ENCODE measurements at places on chromosomes 7 and 10. TPM values are rescaled to one million over a fixed set of nuclear protein-coding genes. Genes with fewer than 3 reads are reported as not detected.

Gene IL2RA
- 5.7 TPM for total RNA-seq

Gene CROT
- 12.4 TPM for total RNA-seq

Gene GPR85
- 1.8 TPM for total RNA-seq

Gene FGFR2
- total RNA-seq: 230 TPM

Gene PRTFDC1
- total RNA-seq: 12.5 TPM

Gene TDRD1
- total RNA-seq: 0.37 TPM

Gene CLRN3
- not detected for total RNA-seq

Gene SP8
- not detected for total RNA-seq

Gene TMEM229A
- total RNA-seq: 0.34 TPM

Gene INA
- total RNA-seq: 0.15 TPM

Gene ACBD7
- total RNA-seq: 4.0 TPM

Gene COL1A2
- 1,768 TPM for total RNA-seq

Gene FFAR4
- total RNA-seq: 4.7 TPM

Gene C10orf53
- total RNA-seq: 0.11 TPM

Gene SPDYE11
- not detected for total RNA-seq

Gene ZNF425
- 2.8 TPM for total RNA-seq

Gene NOS3
- total RNA-seq: 11.9 TPM

Gene CYP2C18
- total RNA-seq: 1.4 TPM

Gene HILPDA
- total RNA-seq: 61.9 TPM

Gene EBF3
- total RNA-seq: 1.1 TPM

Gene DEPP1
- 37.0 TPM for total RNA-seq

Gene ZPBP
- 0.85 TPM for total RNA-seq

Gene RBM28
- 32.6 TPM for total RNA-seq

Gene AKR1E2
- total RNA-seq: 5.6 TPM

Gene LRRC61
- total RNA-seq: 18.8 TPM

Gene ZWINT
- 9.0 TPM for total RNA-seq

Gene AUTS2
- total RNA-seq: 65.8 TPM

Gene CYP2C19
- not detected for total RNA-seq

Gene MCU
- total RNA-seq: 28.8 TPM

Gene GRM3
- 0.17 TPM for total RNA-seq

Gene ITGB8
- 29.7 TPM for total RNA-seq

Gene NRCAM
- total RNA-seq: 32.4 TPM

Gene ZNF736
- total RNA-seq: 16.2 TPM

Gene VPS41
- total RNA-seq: 77.3 TPM

Gene MRLN
- total RNA-seq: not detected

Gene AKR1C2
- total RNA-seq: 56.6 TPM

Gene SPAG6
- total RNA-seq: 34.2 TPM

Gene IMPDH1
- total RNA-seq: 86.6 TPM

Gene CLDN3
- total RNA-seq: 43.4 TPM

Gene GIMAP5
- total RNA-seq: 27.3 TPM

Gene BLVRA
- total RNA-seq: 92.2 TPM

Gene RGS10
- 24.6 TPM for total RNA-seq

Gene HOXA1
- 0.31 TPM for total RNA-seq

Gene GAD2
- not detected for total RNA-seq
